ENCODE measurements at places on chromosomes 12 and 14. TPM values are rescaled to one million over a fixed set of nuclear protein-coding genes. Genes with fewer than 3 reads are reported as not detected.

Gene TAS2R7
- total RNA-seq, result not detected

Gene THAP2
- 6.9 TPM for total RNA-seq

Gene PMCH
- total RNA-seq, result not detected

Gene WNT1
- not detected for total RNA-seq

Gene TPPP2
- total RNA-seq, result not detected

Gene C14orf39
- not detected for total RNA-seq

Gene DNAH10
- 0.33 TPM for total RNA-seq

Gene C12orf56
- total RNA-seq, result 0.77 TPM

Gene SMIM41
- total RNA-seq, result 2.0 TPM

Gene LRR1
- total RNA-seq, result 9.5 TPM

Gene MUCL1
- total RNA-seq, result not detected

Gene NKX2-1
- not detected for total RNA-seq

Gene SPIC
- total RNA-seq, result not detected

Gene SOAT2
- not detected for total RNA-seq

Gene APOF
- not detected for total RNA-seq

Gene GALNT16
- 8.5 TPM for total RNA-seq

Gene ACRBP
- total RNA-seq, result 0.33 TPM

Gene MFAP5
- 9.0 TPM for total RNA-seq

Gene PARPBP
- total RNA-seq, result 9.4 TPM

Gene INSM2
- not detected for total RNA-seq

Gene KRT6C
- not detected for total RNA-seq

Gene KHNYN
- 55.2 TPM for total RNA-seq

Gene GLS2
- under 0.01 TPM for total RNA-seq

Gene STAB2
- total RNA-seq, result not detected

Gene OTOGL
- under 0.01 TPM for total RNA-seq

Gene IRAK3
- total RNA-seq, result 7.4 TPM

Gene KLHDC1
- total RNA-seq, result 5.4 TPM
